ENCODE measurements at places on chromosomes 5 and 9.

GRCh38 chr5:10709933-10710332 lies 51.1 kb downstream of the DAP start:
- DNase-seq: no peak

- no peak for DNase-seq
Observed at GRCh38 chr5:180373454-180373853, 20.3 kb upstream of the GFPT2 start.

DNA sequence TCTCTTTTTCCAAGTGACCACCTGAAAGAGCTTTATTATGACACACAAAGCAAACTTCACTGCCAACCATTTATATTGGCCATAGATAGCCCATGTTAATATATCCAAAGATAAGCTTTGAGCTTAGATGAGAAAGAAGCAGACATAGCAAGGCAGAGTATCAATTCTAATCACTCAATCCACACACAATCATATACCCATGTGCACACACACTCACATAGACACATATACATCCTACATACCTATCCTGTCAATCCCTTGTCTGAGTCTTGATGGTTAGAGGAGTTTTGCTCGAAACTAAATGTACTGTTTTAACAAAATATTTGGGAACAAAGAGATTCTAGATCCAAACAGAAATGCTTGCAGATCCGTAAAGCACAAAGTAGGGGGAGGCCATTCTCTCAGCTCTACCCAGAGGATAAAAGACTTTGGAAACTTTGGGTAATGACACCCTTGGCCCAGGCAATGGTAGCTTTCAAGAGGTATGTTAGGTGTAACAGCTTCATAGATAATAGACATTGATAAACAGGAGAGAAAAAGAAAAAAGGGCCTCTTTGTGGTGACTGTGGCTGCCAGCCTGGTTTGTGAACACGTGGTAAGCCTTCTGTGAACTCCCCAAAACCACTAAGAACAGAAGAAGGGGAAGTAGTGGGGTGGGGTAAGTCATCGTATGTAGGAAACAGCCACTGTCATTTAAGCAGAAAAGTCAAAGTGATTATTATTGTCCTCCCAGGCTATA lies 121.6 kb downstream of the TLR4 start:
- peak; percentile 5 for DNase-seq

DNA sequence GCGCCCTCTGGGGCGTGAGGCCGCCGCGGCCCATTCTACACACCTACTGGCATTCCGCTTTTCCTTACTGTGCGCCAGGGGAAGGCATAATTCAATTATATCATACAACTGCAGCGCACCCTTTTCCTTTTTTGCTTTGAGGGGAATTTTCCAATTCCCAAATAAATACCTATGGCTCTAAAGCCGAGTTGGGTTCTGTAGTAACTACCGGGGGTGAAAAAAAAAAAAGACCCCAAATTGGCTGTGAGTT lies 34.1 kb upstream of the NFIB start:
- no peak for DNase-seq

DNA sequence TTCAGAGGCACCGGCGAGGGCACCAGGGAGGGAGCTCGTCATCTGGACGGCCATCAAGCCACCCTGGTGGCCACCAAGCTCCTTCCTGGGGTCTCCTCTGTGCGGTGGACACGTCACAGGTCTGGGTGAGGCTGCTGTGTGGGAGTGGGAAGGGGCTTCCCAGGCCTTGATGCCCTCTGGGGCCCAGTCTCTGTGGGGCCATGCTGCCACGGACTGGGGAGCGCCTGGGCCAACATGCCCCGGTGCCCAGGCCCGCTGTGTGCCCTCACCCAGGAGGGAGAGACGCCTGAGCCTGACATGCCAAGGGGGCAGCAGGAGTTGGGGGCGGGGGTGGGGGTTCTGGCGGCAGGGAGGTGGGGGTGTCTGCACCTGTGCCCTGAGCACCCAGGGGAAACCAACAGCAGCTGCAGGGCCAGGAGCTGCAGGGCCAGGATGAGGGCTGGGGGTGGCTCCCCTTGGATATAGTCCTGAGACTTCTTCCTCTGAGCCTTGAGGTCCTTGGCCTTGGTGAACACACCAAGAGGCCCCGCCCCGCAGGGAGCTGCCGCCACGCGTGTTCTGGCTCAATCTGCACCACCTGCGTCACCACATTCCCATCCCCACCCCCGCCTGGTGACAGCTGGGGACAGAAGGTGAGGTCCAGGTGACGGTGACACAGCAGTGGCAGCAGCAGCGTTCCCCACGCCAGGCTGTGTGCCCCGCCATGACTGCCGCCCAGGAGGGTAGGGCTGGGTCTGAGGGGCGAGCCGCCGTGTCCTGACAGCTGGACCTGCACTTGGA lies 15.3 kb upstream of the SEC16A start:
- DNase-seq: no peak

GRCh38 chr5:58767104-58767503 lies 184.2 kb downstream of the RAB3C start:
- no peak for DNase-seq

DNA sequence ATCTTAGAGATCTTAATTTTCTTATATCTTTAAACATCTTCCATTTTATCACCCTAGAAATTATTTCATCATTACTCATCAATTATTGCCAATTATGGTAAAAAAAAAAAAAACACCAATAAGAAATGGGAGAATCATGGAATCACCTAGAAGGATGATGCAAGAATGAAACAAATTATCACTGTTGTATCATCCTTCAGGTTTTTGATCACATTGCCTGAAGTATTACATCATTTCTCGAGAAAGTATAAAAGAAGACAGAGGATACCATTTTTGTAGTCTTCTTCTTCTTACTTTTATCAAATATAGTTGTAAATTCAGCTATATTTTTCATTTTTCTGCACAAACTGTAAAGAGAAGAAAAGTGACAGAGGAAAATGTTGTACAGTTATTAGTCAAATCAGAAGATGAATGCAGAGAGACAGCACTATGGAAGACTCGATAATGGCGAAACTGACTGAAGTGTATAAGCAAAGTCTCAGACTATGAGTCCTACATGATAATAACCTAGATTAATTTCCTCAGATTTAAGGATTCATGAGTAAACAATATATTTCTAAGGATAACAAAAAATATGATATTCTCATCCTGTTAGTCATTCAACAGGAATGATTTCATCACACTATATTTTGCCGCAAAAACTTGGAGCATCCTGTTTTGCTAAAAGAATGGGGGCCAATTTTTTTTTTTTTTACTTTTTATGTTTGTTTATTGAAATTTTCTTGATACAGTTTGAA lies 5.9 kb upstream of the STC2 start:
- DNase-seq: no peak

- no peak for DNase-seq
Observed at GRCh38 chr5:37187465-37187977, 61.7 kb downstream of the CPLANE1 start.

- no peak for DNase-seq
Observed at GRCh38 chr9:84258371-84258770, 82.2 kb downstream of the SLC28A3 start.

- no peak for DNase-seq
Observed at GRCh38 chr9:100170085-100170484, 71.0 kb downstream of the INVS start.

- no peak for DNase-seq
Observed at GRCh38 chr9:116877072-116877471, 190.0 kb downstream of the TRIM32 start.

DNA sequence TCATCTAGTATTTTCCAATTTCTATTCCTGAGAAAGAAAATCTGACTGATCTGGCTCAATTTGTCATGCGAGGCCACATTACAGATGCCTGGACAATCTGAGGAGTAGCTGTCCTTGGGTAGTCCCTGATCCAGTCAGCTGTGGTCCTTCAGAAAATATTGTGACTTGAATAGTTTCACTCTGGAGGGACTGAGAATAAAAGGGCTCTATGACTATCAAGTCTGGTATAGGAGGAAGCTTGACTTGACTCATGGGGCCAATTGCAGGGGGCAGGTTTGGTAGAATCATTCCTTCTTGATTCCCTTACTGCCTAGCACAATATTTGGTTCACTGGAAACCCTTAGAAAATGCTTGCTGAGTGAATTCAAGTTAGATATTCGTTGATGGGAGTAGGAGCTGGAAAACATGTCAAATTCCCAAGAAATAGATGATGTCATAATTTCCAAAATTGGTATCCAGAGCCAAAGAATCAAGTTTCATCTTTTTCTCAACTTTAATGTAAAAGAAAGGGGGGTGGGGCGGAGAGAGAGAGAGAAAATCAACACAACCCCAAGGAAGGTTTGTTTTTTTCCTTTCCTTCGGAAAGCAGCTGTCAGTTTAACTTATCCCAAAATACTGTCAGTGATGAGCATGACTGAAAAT lies 32.4 kb upstream of the STX17 start:
- DNase-seq: no peak

GRCh38 chr9:40909821-40910220 lies 218.7 kb downstream of the FOXD4L6 start:
- no peak for DNase-seq

DNA sequence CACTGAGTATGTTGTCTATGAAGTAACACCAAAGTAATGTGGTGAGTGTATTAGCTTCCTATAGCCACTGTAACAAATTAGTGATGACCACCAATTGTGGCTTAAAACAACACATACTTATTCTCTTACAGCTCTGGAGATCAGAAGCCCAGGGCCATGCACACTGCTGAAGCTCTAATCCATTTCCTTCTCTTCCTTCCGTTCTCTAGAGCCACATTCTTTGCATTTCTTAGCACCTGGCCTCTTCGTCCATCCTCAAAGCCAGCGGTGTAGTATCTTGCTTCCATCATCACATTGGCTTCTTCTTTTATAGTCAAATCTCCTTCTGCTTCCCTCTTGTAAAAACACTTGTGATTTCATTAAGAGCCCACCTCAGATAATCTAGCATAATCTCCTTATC lies 230.3 kb upstream of the RFX3 start:
- DNase-seq: no peak

- DNase-seq: no peak
Observed at GRCh38 chr9:101132801-101133200, 104.3 kb downstream of the PLPPR1 start.

DNA sequence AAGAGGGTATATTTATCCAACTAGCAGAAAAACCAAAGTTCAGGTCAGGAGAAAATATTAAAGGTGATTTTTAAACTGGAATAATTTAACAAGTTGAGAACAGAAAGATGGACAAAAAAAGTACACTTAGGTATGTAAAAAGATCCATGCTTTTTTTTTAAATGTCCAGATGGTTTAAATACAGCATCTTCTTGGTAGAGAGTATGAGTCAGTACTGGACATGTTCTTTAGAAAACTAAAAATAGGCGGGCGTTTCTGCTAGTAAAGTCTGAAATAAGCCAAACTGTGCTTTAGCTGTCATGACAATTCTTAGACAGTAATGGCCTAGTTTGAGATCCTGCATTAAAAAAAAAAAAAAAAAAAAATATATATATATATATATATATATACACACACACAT lies 255.9 kb upstream of the ST8SIA4 start:
- no peak for DNase-seq

GRCh38 chr5:175257847-175258194 lies 186.2 kb downstream of the DRD1 start:
- DNase-seq: no peak

GRCh38 chr9:31166516-31166915 lies 1217.9 kb upstream of the ACO1 start:
- DNase-seq: no peak

DNA sequence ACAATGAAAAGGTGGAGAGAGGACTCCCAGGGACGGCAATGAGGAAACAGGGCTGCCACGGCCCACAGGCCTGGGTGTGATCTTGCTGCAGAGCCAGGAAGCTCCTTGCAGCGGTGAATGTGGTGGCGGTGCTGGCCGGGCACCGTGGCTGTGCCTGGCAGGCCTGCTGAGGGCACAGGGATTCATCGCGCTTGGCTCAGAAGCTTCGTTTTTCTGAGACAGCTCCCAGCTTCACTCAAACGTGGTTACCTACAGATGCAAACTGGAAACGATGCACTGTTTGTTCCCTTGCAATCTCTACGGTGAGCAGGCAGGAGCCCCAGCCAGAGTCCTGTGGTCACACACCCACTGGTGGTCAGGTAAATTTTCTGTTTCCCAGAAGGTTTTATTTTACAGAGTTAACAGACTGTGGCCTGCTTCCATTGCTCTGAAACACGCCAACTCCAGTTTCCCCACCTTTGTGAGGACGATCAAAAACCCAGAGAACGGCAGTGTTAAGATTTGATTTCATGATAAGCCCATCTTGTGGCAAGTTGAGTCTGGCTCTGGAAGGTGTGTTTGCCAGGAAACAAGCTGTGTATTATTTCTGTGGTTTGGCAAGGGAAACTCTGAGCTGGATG lies 183.9 kb downstream of the AUH start:
- no peak for DNase-seq

DNA sequence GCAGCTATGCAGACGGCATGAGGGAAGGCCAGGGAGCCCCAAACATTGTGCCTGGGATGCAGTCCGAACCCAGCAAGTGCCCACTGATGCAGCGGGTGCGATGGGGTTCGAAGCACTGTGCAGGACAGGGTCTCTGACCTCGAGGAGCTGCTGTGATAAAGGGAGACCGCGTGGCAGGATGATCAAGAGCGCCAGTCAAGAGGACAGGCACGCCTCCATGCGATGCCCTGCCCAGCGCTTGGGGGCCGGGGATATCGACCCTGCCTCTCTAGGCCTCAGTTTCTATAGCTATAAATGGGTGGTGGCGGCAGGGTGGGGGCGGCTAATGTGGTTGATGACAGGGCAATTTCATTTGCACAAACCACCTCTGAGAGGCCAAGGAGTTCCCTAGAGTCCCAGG lies 84.7 kb upstream of the BARHL1 start:
- DNase-seq: no peak

- DNase-seq: no peak
Observed at GRCh38 chr9:95815961-95816360, 59.5 kb upstream of the ERCC6L2 start.

DNA sequence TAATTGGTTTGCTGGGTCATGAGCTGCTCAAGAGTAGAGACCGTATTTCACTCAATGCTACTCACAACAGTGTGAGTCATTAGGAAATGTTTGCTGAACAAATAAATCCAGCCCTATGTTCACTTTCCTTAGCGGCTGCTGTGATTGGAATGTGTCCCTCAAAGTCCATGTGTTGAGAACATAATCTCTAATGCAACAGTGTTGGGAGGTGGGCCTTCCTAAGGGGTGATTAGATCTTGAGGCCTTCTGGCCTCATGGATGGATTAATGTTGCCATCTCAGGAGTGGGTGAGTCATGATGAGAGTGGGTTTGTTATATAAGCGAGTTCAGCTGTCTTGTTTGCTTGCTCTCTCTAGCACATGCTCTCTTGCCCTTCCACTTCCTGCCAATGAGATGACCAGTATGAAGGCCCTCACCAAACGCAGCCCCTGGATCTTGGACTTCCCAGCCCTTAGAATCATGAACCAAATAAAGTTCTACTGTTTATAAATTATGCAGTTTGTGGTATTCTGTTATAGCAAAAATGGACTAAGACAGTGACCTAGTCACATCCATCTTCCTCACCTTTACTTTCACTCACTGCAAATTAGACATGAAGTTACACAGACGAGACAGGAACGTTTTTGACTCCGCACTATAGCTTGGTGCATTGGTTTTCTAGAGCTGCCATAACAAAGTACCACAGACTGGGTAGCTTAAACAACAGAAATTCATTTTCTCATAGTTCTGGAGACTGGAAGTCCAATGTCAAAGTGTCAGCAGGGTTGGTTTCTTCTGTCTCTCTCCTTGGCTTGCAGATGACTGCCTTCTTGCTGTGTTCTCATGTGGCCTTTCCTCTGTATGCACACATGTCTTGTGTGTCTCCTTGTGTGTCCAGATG lies 50.9 kb upstream of the FAM169A start:
- DNase-seq: no peak

Measured in activated T-helper 9 cell treated with anti-CD3 and anti-CD28 coated beads, Interleukin-2, amount 50 U/mL, for 16 hours (primary cell).